ENCODE measurements at places on chromosomes 5 and 9.
A peak's percentile ranks its signal among the peaks of the same experiment; 100 is the strongest.

- no peak for DNase-seq
These were observed 87.7 kb downstream of the ENTREP1 start for GRCh38 chr9:69412741-69413150.

DNA sequence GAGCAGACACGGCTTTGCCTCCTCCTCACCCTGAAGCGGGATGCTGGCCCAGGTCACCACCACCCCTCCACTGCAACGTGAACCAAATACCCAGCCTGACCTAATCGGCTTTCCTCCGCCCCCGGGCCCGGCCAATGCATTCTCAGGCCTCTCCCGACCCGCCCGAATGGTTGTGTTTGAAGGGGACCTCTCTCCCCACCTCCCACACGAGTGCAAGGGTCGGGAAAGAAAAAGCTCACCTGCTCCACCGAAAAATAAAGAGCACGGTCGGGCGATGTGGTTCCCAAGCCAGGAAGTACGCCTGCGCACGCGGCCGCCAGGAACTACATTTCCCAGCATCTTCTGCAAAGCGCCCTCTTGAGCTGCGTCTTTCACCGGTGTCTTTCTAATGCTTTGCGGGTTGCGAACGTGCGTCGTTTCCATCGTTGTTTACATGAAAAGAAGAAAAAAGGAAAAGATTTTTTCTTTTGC, at the start of gene ZNF883:
ZNF883 (minus strand) TSS at position 282 of the 471 bp plus-strand sequence.
- peak; percentile 35 for DNase-seq

GRCh38 chr5:96942078-96942477, 6.2 kb downstream of the LNPEP start:
- DNase-seq: no peak

DNA sequence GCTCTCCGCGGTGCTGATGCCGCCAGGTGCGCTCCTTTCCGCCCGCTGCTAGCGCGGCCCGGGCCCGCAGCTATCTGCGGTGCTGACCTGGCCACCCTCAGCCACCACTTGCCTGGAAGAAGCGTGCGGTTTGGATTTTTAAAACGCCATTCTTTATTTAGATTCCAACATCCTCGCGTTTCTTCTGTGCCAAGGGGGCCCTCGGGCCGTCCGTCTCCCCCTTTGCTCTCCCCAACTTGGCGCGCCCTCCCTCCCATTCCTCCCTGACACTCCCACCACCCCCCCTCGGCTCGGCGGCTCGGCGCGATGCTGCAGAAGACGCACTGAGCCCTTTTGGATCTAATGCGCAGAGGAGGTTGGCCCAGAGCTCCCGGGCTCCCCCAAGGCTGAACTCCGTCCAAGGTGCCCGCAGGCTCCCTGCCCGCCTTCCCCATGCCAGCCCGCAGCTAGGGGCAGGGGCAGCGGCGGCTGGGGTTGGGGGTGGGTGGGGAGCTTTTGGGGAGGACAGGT, at the start of gene BARHL1:
BARHL1 (plus strand) TSS at position 331 of the 510 bp plus-strand sequence. CDS start 192 bp downstream, outside the sequence.
- DNase-seq: no peak

- DNase-seq: no peak
These were observed 13.4 kb downstream of the POMT1 start for GRCh38 chr9:131516100-131516499.

- DNase-seq: no peak
These were observed 32.4 kb downstream of the INSL4 start for GRCh38 chr9:5263351-5264218.

- DNase-seq: no peak
These were observed 110.4 kb downstream of the EFNA5 start for GRCh38 chr5:107560377-107560776.

DNA sequence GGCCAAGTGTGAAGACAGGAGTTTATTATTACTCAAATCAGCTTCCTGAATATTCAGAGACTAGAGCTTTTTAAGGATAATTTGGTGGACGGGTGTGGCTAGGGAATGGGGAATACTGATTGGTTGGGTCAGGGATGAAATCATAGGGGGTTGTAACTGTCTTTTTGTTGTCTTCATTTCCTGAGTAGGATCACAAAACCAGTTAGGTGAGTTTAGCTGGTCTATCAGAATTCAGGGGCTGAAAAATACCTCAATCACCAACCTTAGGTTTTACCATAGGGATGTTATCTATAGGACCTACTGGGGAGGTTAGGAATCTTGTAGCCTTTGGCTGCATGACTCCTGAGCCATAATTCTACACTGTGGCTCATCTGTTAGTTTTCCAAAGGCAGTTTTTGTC, 235.8 kb downstream of the YTHDC2 start:
- DNase-seq: no peak

GRCh38 chr5:115583474-115583873, 18.8 kb downstream of the TICAM2 start:
- DNase-seq: no peak

DNA sequence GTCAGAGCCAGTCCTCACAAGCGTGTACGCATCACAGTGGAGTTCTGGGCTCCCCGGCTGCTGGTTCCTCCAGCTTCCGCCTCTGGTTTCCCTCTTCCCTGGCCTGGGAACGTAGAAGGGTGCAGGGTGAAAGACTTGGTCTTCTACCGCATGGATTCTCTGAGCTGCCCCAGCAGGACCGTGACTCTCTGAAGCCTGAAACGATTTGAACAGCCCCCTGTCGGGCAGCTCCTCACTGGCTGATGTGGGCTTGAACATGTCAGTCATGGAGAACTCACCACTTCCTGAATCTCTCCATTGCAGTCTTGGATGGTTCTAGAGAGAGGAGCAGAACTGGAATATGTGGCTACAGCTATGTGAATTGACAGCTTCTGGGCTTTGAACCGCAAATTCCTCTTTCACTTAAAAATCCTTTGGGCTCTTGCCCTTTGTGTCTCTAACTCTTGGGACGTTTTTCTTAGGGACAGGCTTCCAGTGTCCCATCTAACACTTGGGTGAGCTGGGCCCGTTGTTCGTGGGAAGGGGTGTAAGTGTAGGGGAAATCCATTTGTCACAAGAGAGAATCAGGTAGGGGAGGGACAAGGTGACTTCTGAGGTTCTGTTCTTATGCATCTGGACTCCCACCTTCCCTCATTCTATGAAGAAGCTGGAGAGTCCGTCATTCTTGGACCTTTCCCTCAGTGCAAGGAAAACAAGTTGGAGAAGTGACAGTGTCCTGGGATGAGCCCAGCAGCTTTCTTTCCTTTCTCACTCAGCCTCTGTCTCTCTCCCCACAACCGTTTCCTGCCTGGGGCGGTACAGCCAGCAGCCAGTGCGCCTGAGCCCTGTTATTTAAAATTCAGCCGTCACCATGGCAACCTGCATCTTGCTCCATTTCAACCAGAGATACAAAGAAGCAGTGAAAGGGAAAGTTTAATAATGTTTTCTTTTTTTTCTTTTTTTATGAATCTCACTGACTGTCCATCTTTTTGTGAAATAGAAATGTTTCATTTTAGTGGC, 84.7 kb downstream of the PTTG1 start:
- DNase-seq: peak; percentile 5

DNA sequence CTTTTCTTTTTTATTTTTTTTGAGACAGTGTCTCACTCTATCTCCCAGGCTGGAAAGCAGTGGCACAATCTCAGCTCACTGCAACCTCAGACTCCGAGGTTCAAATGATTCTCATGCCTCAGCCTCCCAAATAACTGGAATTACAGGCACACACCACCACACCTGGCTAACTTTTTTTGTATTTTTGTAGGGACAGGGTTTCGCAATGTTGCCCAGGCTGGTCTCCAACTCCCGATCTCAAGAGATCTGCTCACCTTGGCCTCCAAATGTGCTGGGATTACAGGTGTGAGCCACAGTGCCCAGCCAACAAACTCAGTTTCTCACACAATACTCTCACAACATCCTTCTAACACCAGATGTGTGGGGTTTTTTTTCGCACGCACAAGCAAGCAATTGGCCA, 22.1 kb downstream of the AFF4 start:
- no peak for DNase-seq

DNA sequence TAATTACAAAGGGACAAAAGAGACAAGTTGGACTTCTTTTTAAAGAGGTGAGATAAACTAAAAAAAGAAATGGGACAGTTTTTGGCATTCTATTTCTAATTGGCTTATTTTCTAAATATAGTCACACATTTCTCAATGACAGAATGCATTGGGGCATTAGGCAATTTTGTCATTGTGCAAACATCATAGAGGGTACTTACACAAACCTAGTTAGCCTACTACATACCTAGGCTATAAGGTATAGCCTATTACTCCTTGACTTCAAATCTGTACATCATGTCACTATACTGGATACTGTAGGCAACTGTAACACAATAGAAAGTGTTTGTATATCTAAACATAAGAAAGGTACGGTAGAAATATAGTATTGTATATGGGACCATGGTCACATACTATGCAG, 56.1 kb downstream of the LSM11 start:
- no peak for DNase-seq

DNA sequence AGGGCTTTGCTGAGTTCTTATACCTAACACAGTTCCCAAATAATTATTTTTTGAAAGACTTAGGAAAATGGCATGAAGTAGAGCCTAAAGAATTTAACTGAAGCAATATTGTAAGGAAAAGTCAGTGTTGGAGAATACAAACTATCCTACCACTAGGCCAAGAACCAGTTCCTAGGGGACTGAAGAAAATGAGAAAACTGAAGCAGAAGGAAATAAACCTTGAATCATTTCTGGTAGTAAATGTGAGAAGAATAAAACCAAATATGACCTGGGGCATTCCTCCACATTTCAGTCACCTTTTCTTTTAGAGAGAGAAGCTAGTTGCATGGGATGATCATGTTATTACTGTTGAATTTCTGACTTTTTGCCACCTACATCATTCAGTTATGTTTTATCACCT, 1393.9 kb upstream of the C9orf72 start:
- no peak for DNase-seq

GRCh38 chr9:80964374-80964773, 725.0 kb downstream of the TLE1 start:
- DNase-seq: no peak

- DNase-seq: no peak
These were observed 97.0 kb upstream of the NIPAL4 start for GRCh38 chr5:157362982-157363381.

- no peak for DNase-seq
These were observed 7.5 kb upstream of the PAM start for GRCh38 chr5:102747386-102748166.

DNA sequence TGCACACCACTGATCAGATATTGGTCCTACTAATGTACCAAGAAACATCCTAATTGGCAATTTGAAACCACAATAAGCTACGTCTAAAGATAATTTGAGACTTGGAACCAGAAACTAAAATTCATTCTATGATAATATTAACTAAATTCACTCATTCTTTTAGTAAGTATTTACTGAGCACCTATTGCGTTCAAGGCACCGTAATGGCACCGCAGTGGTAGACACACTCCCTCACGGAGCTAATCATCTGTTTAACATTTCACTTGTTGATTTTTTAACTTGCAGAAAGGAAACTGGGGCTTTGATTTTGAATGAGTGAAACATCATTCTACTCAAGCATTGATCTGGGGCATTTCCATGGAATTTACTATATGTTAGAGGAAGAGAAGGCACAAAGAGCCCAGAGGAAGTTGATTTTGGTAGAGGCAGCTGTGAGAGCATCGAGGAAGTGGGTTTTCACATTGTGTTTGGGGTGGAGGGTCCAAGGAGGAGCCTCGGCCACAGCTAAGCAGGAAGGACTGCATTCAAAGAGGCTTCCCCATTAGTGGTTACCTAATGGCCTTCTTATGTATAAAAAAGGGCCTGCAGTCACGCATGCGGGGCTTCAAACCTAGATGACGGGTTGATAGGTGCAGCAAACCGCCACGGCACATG, 7.1 kb downstream of the RAPGEF1 start:
- no peak for DNase-seq

DNA sequence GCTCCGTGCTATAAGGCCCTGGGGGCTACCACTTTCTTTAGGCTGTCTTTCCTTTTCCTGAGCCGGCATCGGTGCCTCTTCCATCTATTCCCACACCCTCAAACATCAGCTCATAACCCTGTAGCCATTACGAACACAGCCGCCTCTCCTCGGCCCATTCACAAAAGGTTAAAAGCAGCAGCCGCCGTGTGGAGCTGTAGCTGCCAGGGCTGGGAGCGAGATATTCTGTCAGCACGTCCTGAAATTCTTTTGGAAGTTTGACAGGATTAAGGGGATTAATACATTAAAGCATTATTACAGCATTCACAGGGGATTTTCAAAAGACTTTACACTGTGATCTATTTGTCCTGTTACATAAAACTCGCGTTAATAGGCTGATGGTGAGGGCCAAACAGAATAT, 428.2 kb downstream of the CDK5RAP2 start:
- peak; percentile 43 for DNase-seq

DNA sequence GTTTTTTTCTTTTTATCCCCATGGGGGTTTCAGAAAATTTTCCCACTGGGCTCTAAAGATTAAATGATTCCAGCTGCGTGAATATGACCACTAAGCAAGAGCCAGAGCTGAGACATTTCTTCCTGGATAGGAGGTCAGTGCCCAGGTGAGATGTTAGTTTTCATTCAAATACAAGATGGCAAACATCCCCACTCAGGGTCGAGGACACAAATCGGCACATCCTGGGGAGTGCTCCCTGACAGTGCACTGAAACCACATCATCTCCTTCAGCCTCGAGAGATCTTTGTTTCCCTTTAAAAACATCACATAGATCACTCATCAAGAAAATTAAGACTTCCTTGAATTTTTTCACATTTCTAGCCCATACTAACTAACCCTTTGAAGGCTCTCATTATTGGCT, 273.2 kb upstream of the PANK3 start:
- DNase-seq: no peak

DNA sequence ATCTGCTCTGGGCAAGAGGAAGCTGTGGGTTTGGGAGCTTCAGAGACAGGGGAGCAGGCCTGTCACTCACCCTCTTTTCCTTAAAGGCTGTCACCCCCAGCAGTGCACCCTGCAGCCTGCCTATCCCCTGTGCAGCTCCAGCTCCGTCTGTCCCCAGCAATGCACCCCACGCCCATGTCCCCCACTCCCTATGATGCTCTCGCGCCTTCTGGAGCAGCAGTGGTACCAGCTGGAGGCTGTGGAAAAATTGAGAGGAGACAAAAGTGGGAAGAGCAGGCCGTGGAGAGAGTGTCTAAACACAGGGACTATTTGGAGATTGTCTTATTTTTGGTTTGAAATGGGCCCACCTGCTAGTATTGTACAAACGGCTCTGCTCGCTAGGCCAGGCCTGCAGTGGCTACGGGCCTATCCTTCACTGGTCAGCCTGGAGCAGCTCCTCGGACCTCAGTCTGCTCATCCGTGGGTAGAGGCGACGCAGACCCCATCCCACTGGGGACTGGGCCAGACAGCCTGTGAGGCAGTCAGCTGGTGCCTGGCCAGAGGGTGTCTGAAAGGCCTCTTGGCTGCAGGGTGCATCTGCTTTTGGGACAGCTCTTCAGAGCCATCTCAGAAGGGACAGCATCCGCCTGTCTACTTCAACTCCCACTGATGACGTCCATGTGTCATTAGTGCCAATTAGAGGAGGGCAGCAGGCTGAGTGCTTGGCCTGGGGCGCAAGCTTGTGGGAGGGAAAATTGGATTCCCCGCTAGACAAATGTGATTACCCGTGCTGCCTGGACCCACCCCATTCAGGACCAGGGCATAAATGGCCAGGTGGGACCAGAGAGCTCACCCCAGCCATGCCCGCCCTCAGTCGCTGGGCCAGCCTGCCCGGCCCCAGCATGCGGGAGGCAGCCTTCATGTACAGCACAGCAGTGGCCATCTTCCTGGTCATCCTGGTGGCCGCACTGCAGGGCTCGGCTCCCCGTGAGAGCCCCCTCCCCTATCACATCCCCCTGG, at the start of gene DBH:
DBH (plus strand) TSS at position 831 of the 999 bp plus-strand sequence; CDS start at position 840, 9 bp downstream.
- no peak for DNase-seq

GRCh38 chr5:65943771-65944170, 17.4 kb downstream of the ERBIN start:
- DNase-seq: no peak
